ENCODE measurements at places on chromosomes 7 and 10.

DNA sequence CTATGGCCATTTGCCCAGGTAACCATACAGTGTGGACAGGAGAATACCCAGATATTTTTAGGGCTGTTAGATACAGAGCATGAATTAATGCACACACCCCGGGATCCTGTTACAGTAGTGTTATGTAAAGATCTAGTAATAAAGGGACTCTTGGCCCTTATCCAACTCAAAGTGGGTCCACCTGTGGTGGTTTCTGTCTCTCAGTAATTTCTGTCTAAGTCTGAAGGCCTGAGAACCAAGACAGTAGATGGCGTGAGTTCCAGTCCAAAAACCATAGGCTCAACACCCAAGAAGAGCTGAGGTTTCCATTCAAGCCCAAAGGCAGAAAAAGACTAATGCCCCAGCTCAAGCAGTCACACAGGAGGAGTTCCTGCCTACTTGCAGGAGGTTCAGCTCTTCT lies 277.7 kb downstream of the ZEB1 start:
- DNase-seq: no peak

DNA sequence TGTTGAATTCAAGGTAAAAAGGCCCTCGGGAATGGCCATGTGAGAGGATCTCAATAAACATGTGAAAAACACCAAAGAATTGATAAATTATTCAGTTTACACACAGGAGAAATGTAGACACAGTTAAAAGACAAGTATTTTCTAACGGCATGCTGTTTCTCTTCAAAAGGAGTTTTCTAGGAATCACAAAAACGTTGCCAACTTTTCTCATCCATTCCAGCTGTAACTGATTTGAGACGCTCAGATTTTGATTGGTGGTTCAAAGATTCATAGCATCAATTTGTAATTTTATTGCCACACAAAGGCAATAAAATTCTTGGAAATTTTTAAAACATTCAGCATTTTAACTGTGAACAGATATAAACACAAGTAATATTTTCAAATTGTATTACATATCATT lies 384.9 kb upstream of the PFKP start:
- no peak for DNase-seq

GRCh38 chr10:6108072-6108471 lies 19.2 kb downstream of the RBM17 start:
- DNase-seq: no peak

DNA sequence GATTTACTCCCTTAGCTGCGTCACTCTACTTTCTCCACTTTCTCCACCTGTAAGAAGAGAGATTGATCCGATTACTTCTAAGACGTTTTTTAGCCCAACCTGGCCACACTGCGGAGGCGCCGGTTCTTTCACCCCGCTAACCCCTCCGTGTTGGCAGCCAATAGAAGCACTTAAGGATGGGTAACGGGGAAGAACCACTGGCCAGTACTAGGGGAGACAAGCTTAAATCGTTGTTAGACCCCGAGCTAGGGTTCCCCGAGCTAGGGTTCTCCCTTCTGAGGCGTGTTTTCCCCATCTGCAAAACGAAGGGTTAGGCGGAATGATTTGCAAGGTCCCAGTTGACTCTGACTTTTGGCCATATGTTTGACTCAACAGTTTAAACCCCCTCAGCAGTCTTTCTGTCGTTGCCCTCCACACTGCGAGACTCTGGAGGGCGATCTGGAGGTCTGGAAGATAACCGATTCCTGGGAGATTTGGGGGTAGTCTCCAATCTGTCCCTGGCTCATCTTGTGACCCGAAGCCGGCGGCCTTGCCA lies 644 bp downstream of the UMAD1 start:
- no peak for DNase-seq

- no peak for DNase-seq
These were observed 1.2 kb downstream of the TPK1 start for GRCh38 chr7:144834641-144835144.

- no peak for DNase-seq
These were observed 156.8 kb upstream of the PHYHIPL start for GRCh38 chr10:59019603-59020002.

DNA sequence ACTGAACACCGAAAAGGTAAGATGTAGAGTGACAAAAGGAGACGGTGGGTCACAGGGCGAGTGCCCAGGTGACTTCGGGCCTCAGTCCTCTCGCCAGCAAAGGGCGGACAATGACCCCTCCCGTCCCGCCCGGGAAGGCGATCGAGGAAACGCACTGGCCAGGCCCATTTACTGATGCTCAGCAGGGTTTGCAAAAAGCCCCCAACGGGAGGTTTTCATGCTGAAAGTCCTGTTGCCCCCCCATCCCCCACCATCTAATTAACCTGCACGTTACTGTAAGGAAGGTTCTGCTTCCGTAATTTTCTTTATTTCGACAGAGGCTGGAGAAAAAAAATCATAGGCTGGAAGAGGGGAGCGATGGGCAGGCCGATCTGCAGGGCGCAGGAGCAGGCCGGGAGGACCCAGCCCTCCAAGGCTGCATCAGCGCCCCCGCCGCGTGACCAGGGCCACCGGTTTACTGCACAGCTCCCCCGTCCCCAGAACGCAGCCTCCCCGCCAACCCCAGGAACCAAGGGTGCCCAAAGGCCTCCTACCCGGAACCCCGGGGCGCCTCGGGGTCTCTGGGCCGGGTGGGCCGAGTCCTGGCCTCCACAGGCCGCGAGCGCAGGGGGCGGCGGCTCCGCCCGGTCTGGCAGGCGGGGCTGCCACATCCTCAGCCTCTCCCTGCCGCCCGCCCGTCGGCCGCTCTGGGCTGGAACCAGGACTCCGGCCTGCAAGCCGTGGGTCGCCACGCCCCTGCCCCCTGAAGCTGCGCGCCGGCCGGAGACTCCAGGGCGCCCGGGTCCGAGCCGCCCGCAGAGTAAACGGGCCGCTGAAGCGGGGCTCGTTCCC lies 613 bp downstream of the OAT start:
- DNase-seq: peak; percentile 78
